ENCODE measurements at places on chromosomes 7 and 10.

- DNase-seq, result no peak
Measured at GRCh38 chr10:124509880-124510632, 48.4 kb downstream of the LHPP start.

GRCh38 chr7:108488768-108489538, 32.7 kb upstream of the NRCAM start:
- no peak for DNase-seq

DNA sequence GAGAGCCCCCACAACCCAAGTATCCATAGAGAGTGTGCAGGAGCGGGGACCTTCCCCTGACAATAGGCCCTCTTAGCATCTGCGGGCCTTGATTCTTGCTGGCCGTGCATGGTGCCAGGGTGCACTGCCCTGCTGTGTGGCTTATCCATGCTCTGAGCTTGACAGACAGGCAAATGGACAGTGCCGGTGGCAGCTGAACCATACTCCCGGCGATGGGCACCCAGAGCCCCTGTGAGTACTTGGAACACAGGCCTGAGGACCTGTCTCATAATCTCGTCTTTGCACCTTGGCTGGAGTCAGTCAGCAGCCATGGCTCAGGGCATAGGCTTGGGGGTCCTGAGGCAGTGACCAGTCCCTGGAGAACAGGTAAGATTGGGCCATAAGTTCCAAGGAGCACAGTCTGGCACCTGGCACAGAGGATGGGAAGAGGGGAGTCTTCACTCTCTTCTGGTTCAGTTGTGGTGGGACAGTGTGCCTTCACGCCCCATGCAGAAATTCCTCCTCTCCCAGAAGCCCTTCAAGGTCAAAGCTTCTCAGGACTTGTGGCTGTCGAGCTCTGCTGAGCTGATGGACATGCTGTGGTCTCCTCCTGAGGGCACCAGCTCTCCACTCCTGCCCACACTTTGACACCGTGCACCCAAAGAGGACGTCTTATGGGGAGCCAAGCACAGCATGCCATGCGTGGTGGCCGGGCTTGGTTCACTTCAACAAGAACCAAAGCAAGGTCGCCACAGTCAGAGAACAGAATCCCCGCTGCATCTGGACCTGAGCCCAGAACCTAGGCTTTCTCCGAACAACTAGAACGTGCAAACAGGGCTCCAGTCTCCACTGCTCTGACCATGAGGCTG, 59.4 kb upstream of the CAMK2B start:
- peak; percentile 60 for DNase-seq

- DNase-seq, result no peak
Measured at GRCh38 chr7:47743965-47744591, 162.2 kb upstream of the TNS3 start.

DNA sequence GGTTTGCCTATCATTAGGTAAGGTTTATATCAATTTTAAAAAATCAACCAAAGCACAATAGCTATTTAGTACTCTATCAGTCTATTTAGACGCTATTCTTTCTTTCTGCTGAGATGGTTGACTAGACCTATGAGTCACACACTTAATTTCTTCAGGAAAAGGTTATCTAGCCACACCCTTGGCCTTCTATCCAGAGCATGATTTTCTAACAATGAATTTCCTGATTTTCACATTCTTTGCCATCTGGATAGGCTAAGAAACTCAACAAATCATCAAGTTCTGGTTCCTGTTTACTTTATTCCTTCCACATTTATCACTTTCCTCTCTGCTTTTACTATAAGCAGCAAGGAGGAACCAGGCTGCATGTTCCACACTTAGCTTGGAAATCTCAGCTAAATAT, 8.1 kb downstream of the PRPS1L1 start:
- DNase-seq, result no peak

GRCh38 chr10:21954132-21954531, 49.4 kb downstream of the DNAJC1 start:
- DNase-seq, result no peak

DNA sequence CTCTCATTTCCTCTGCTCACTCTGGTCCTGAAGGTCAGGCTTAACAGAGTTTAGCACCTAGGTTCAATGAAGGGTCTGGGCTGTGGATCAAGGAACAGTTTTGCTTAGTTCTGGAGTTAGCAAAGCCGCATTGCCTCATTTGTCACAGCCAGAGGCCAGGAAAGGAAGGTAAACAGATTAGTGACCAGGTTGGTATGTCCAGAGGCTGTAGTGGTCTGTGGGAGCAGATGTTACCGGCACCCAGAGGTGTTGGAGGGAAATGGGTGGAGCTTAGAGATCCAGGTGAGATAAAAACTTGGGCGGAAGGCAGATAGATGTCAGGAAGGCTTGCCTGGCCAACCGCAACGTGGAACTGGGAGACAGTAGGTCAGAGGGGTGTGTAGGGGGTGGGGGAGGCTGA, 36.6 kb upstream of the ZMIZ2 start:
- DNase-seq, result no peak

GRCh38 chr7:79227044-79227443, 226.4 kb downstream of the MAGI2 start:
- no peak for DNase-seq

- no peak for DNase-seq
Measured at GRCh38 chr7:121515229-121515628, 119.1 kb upstream of the FAM3C start.

- DNase-seq, result no peak
Measured at GRCh38 chr10:69492746-69493462, 41.6 kb downstream of the TSPAN15 start.

GRCh38 chr7:70620333-70621055, 511.4 kb upstream of the GALNT17 start:
- no peak for DNase-seq

Data from coronary artery (tissue), 2 donors.